Fibroblast of skin of abdomen (primary cell): ENCODE measurements at places on chromosomes 2 and 18.

DNA sequence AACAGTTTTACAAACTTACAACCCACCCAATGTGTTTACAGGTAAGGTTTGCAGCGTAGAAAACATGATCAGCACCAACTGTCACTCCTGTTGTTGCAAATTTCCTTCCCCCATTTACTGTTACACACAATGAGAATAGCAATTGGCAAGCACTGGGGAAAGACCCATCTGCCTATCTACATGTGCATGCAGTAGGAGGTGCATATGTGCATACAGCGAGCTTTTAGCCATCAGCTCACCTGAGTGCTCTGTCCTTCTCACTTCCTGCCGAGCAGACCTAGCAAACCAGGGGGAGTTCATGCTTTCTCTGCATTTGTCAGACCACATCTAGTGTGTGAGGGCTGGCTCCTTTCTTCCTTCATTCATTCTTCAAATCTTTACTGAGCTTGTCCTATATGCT is 49.9 kb upstream of the ARL4C start:
- no peak for DNase-seq

DNA sequence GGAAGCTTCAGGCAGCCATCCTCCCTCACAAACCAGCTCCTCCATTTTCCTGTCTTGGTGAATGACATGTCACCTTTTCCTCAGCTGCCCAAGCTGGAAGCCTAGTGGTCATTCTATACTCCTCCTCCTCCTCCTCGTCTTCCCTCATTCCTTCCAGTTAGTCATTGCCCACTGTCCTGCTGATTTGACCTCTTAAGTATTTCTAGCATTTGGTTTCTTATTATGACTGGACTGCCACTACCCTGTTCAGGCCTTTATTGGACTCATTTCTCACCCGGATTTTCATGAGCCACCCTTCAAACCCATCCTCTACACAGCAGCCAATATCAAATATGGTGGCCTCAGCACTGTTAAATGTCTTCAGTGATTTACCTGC is 21.9 kb upstream of the MGAT5 start:
- peak; percentile 21 for DNase-seq

GRCh38 chr2:199467066-199467822 is 9.5 kb upstream of the SATB2 start:
- DNase-seq = no peak

- no peak for DNase-seq
Measured at GRCh38 chr2:119523952-119524694, at the start of gene SCTR. TSS of gene SCTR (minus strand) at chr2:119524483. CDS start at chr2:119524226, 257 bp downstream.

GRCh38 chr18:22681908-22682307 is 251.2 kb upstream of the RBBP8 start:
- DNase-seq = no peak

- no peak for DNase-seq
Measured at GRCh38 chr2:72041638-72042111, 106.0 kb downstream of the CYP26B1 start.

GRCh38 chr2:215931256-215931903 is 82.0 kb downstream of the MREG start:
- DNase-seq = peak; percentile 76

DNA sequence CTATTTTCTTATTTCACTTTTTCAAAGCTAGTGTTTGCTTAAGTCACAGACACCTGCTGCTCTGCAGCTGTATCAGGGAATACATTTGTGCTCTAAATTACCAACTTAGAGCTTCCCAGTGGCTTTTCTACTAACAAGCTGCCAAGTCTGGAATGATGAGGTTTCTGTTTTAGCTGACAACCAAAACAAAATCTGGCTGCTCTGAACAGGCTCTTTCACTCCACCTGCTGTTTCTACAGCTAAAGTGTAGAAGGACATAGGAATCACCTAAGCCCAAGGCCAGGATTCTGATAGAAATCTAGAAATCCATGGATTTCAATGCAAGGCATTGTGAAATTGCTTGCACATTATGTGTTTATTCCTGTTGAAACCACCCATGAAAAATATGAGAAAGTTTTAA is 201.2 kb downstream of the SUCLG1 start:
- no peak for DNase-seq

DNA sequence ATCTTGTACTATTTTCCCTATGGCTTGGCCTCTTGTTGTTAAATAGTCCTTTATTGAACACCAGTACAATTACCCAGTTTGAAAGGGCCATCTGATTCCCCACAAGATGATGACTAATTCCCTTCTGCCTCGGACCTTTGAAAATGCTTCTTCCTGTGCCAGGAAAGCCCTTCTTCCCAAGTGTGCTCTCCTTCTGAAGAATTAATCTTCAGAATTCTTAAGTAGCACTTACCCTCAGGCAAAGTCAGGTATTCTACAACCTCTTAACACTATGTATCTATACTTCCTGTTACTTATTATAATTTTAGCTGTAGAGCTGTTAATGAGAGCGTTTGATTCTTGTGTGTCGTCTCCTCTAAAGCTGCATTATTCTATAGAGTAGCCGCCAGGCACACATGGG is 28.6 kb upstream of the MEX3C start:
- no peak for DNase-seq

DNA sequence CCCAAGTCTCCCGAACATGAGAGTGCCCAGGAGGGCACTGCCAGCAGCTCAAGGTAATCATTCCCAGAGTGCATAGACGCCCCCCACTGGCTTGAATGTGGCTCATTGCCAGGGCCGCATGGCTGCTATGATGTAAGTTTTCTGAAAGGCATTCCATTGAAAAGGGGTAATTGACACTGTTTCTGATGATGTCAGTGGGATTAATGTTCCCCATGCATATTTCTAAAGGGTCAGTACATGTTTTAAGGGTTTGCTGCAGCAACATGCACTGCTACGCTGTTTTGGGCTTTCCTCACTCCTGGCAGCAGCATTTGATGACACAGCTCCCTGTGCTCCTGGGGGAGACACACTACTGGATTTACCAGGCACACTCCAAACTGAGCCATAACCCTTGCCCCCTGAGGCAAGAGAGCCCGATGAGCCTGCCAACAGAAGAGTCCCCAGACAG is 36.7 kb downstream of the KIAA2012 start:
- DNase-seq = peak; percentile 83

- DNase-seq = no peak
Measured at GRCh38 chr2:50602636-50603327, 429.1 kb downstream of the NRXN1 start.

DNA sequence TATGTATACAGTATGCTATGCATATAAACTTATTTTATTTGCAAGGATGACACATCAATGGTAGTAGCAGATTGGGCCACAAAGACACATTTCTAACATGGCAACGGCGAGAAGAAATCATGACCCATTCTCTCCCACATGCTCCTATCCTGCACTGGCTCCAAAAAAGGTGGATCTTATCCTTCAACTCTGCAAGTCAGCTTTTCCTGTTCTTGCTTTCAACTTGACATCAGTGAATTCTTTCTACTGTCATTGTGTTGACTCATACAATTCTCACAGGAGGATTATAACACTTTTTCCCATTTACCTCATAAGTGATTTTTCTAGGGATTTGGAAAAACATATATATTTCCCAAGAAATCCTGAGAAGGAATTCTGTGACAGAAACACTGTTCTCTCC is 53.1 kb downstream of the ACVR1 start:
- peak; percentile 51 for DNase-seq

DNA sequence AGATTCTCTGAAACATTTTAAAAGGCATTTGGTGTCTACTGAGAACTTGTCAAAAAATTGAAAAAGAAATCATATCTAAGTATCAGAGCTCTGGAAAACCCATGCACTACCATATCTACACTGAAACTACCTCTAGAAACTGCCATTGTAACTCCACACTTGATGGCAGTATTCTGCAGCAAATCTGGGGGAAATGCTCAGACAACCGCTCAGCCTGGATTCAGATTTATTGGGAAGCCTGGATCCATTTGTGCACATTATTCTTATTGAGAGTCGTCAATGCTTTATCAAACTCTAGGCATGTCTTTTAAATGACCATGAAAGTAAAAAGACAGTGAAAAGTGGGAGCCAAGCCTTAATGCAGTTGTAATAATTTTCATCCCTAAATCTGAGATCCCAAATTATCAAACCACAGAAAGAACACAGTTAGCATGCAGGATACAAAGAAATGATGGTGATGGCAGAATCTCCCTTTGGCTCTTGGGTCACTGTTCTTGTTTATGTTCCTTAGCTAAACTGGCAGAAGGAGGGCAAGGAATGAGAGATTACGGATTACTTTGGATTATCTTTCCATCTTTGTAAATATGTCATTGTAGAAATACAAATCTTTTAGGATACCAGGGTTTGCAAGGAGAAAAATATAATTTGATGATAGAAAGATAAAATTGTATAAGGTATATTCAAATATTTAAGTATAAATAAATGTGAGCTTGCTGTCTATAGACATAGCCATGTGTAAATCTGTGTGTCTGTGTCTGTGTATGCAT is 512.1 kb upstream of the SYT4 start:
- peak; percentile 36 for DNase-seq

- peak; percentile 93 for DNase-seq
Measured at GRCh38 chr2:205868773-205869333, 186.6 kb downstream of the NRP2 start.
